Stimulated activated CD8-positive, alpha-beta memory T cell treated with anti-CD3 and anti-CD28 coated beads, Interleukin-4, amount 100 ng/mL, for 4 hours (primary cell): ENCODE measurements at places on chromosomes 3 and 15.

GRCh38 chr3:194058189-194058571, 77.8 kb upstream of the HES1 start:
- DNase-seq = no peak

- no peak for DNase-seq
These were observed 45.7 kb downstream of the RLBP1 start for GRCh38 chr15:89175617-89176191.

GRCh38 chr15:49387471-49387870, 35.6 kb upstream of the FGF7 start:
- no peak for DNase-seq

- no peak for DNase-seq
These were observed 45.2 kb downstream of the TMEM108 start for GRCh38 chr3:133083395-133083794.
